Smooth muscle cell of bladder (primary cell): ENCODE measurements at places on chromosomes 7 and 10. TPM values are rescaled to one million over a fixed set of nuclear protein-coding genes. Genes with fewer than 3 reads are reported as not detected.

The CXCL12 gene
- 135 and 150 TPM in 2 replicates for total RNA-seq

The ARID5B gene
- total RNA-seq = 72.1 and 84.9 TPM in 2 replicates

The EVX1 gene
- total RNA-seq = under 0.01 TPM in 1 of 2 replicates, not detected in the other

The NXPH1 gene
- not detected in 2 replicates for total RNA-seq

The STK31 gene
- under 0.01 TPM in 1 of 2 replicates, not detected in the other for total RNA-seq

The PSD gene
- 3.3 and 6.3 TPM in 2 replicates for total RNA-seq

The KEL gene
- total RNA-seq = 0.28 TPM in 1 of 2 replicates, not detected in the other

The C10orf67 gene
- total RNA-seq = 0.14 TPM in 1 of 2 replicates, not detected in the other

The CFAP69 gene
- total RNA-seq = 7.7 and 10.4 TPM in 2 replicates

The PKD1L1 gene
- under 0.01 and 0.09 TPM in 2 replicates for total RNA-seq

The MYOZ1 gene
- total RNA-seq = 0.09 and 0.14 TPM in 2 replicates

The SPAG6 gene
- total RNA-seq = not detected in 2 replicates

The EGFR gene
- 21.5 and 24.2 TPM in 2 replicates for total RNA-seq

The NPSR1 gene
- not detected in 2 replicates for total RNA-seq

The HIPK2 gene
- total RNA-seq = 5.4 and 6.6 TPM in 2 replicates

The NSUN6 gene
- 7.5 and 9.5 TPM in 2 replicates for total RNA-seq

The EIF4H gene
- total RNA-seq = 358 and 393 TPM in 2 replicates

The CCDC172 gene
- total RNA-seq = not detected in 2 replicates

The RELN gene
- 0.43 and 0.74 TPM in 2 replicates for total RNA-seq

The SPDYE16 gene
- 0.14 TPM in 1 of 2 replicates, not detected in the other for total RNA-seq

The ANXA8L1 gene
- total RNA-seq = 0.43 TPM in 1 of 2 replicates, not detected in the other

The CPA1 gene
- 0.09 and 0.28 TPM in 2 replicates for total RNA-seq

The TEX36 gene
- total RNA-seq = not detected in 2 replicates

The PDGFA gene
- 17.2 and 24.0 TPM in 2 replicates for total RNA-seq

The TAS2R4 gene
- total RNA-seq = 0.85 and 0.92 TPM in 2 replicates

The JCAD gene
- 24.7 and 30.9 TPM in 2 replicates for total RNA-seq

The GDF2 gene
- total RNA-seq = not detected in 2 replicates

The ACSM6 gene
- total RNA-seq = not detected in 2 replicates

The MMD2 gene
- not detected in 2 replicates for total RNA-seq

The PHF14 gene
- total RNA-seq = 27.8 and 29.6 TPM in 2 replicates

The SH2D4B gene
- not detected in 2 replicates for total RNA-seq

The PRR15 gene
- 0.28 and 0.83 TPM in 2 replicates for total RNA-seq

The ABCC2 gene
- total RNA-seq = 1.6 and 2.4 TPM in 2 replicates

The CREB5 gene
- total RNA-seq = 2.9 and 5.8 TPM in 2 replicates

The NKX2-3 gene
- not detected in 2 replicates for total RNA-seq

The LGI1 gene
- total RNA-seq = 0.14 TPM in 1 of 2 replicates, not detected in the other

The PHTF2 gene
- total RNA-seq = 14.8 and 19.4 TPM in 2 replicates

The MYH16 gene
- total RNA-seq = not detected in 2 replicates

The FHIP2A gene
- 17.6 and 17.9 TPM in 2 replicates for total RNA-seq

The EXOSC1 gene
- 35.3 and 37.1 TPM in 2 replicates for total RNA-seq

The OR2A42 gene
- total RNA-seq = under 0.01 TPM in 1 of 2 replicates, not detected in the other

The SLC13A1 gene
- not detected in 2 replicates for total RNA-seq

The HOXA5 gene
- total RNA-seq = 1.4 and 1.6 TPM in 2 replicates

The TLX1 gene
- total RNA-seq = not detected in 2 replicates

The CPVL gene
- total RNA-seq = 0.65 and 0.71 TPM in 2 replicates

The CD36 gene
- total RNA-seq = 24.7 and 46.6 TPM in 2 replicates
